ENCODE measurements at places on chromosomes 2 and 18. TPM values are rescaled to one million over a fixed set of nuclear protein-coding genes. Genes with fewer than 3 reads are reported as not detected.

- no peak for DNase-seq
These were observed 334.9 kb upstream of the THUMPD2 start for GRCh38 chr2:40113997-40114396.

EPHA4 gene
- 32.1 TPM for total RNA-seq

- no peak for DNase-seq
These were observed 12.7 kb downstream of the NCK2 start for GRCh38 chr2:105757433-105757832.

DNA sequence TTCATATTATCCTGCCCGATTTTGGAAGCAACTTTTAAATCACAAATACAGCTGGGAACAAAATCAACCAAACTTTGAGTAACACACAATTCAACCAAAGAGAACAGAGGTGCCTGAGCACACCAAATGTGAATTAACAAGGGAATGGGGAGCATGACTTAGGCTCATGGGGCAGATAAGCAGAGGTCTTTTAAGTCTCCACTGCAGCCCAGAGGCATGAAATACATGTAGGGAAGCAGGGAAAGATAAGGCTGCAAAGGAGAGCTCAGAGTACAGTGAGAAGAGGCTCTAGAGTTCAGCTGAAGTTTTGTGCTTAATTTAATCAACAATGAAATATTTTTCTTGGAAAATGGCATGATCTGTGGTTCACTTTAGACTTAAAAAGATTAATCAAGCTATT lies 49.0 kb downstream of the CYTIP start:
- DNase-seq = no peak

FRZB gene
- total RNA-seq = 71.4 TPM

GRCh38 chr2:11368059-11368572 lies 23.7 kb upstream of the ROCK2 start:
- peak; percentile 67 for DNase-seq

DNA sequence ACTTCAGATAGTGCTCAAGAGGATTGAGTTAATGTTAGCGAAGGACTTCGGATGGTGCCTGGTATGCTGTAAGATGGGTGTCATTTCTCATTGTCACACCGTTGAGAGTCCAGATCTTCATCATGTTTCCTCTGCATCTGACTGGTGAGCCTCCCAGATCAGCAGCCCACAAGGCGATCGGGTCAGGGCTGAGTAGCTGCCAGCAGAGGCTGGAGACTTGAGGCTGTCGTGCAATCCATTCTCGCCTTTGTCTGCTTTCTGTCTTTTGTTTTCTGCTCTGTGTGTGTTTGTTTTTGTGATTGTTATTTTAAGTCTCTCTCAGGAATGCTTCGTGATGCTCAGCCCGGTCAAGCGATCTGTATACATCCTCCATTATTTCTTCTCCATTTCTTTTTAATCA lies 95.8 kb downstream of the TGOLN2 start:
- no peak for DNase-seq

- DNase-seq = no peak
These were observed 8.6 kb downstream of the RUFY4 start for GRCh38 chr2:218077464-218078216.

REG3A gene
- 4.1 TPM for total RNA-seq

DNA sequence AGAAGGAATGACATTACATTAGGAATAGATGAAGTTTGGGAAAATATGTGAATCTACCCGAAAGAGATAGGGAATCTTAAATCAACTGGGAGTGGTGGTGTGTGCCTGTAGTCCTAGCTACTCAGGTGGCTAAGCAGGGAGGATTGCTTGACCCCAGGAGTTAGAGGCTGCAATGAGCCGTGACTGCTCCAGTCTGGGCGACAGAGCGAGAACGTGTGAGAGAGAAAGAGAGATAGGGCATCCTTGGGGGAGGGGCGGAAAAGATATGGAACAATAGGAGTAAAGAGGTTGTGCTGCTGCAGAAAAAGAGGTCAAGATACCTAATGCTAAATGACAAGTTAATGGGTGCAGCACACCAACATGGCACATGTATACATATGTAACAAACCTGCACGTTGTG lies 47.1 kb upstream of the ADAM23 start:
- no peak for DNase-seq

DNA sequence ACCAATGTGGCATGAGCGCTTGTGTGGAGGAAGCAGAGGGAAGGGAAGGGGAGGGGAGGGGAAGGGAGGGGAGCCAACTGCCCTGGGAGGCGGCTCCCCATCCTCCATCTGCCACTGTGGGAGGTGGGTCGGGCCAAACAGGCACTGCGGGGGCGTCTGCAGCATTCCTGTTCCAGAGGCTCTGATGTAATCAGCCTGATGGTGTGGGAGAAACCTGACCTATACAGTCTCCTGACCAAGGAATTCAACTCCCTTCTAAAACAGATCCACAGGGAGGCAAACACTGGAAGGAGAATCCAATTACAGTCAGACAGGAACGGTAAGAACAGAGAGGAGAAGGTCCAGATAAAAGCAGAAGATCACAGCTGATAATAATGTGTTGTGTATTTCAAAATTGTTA lies 88.8 kb downstream of the CD8B2 start:
- peak; percentile 83 for DNase-seq

DNA sequence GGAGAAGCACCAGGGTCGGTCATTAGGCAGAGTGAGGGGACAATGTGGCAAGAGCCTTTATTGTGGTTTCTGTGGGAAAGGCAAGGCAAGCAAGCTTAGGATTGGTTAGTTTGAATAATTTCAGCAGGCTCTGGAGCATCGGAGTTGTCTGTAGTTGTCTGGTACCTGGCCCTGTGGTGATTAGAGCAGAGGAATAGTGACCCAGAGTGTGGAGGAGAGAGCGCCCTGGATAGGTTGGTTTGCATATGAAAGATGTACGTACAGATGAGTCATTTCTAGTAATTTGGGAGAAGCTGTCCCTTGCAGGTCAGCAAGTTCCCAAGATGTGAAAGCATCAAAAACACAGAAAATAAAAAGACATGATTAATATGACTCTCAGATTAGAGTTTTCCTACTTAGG lies 383.1 kb upstream of the MEX3C start:
- DNase-seq = no peak

GRCh38 chr18:26405190-26405801 lies 143.1 kb downstream of the KCTD1 start:
- no peak for DNase-seq

- no peak for DNase-seq
These were observed 351.7 kb downstream of the RAD51AP2 start for GRCh38 chr2:17166506-17166905.

NBEAL1 gene
- total RNA-seq = 68.3 TPM

DNA sequence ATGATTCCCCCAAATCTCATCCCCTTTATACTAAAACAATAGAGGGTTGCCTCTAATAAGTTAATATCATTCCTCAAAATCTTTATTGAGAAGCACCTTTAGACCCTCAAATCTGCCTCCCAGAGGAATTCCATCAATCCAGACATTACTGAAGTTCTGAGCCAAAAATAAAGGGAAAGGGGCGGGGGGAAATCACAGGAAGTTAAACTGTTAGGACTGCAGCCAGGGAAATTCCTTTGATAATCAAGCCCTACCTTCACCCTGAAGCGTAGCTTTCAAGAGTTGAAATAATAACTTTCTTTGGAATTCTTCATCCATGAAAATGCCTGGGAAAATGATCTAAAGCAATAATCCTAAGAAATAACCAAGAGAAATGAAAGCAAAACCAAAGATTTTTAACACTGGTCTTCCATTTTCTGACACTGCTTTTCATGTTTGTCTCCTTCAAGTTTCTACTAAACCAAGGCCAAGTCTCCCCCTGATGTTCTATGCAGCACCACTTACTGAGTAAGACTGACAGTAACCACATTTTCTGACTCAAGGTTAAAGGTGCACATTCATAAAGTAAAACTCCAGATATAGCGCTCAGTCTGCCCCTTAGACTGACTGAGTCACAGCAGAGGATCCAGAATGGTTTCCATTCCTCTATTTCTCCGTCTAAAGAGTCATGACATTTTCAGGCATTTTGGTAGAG lies 78.2 kb downstream of the TCF4 start:
- no peak for DNase-seq

DNA sequence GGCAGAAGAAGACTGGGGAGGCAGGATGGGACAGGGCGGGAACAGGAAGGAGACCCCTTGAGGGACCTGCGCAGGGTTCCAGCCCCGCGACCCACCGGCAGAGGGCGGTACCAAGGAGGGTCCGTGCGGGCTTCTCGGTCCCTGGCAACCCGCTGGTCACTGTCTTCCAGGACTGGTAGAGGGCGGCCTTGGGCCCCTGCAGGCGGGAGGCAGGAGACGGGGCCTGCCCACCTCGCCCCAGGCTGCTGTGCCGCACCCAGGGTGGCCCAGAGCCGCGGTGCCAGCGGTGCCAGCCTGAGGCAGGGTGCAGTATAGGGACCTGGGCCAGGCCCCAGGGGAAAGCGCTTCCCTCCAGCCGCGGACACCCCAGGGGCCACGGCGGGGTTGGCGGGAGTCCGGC lies 34.5 kb downstream of the NEURL3 start:
- peak; percentile 80 for DNase-seq

CAPN14 gene
- 0.29 TPM for total RNA-seq

- DNase-seq = no peak
These were observed 32.3 kb downstream of the EML6 start for GRCh38 chr2:54755641-54756326.

SFTPB gene
- total RNA-seq = not detected

DNA sequence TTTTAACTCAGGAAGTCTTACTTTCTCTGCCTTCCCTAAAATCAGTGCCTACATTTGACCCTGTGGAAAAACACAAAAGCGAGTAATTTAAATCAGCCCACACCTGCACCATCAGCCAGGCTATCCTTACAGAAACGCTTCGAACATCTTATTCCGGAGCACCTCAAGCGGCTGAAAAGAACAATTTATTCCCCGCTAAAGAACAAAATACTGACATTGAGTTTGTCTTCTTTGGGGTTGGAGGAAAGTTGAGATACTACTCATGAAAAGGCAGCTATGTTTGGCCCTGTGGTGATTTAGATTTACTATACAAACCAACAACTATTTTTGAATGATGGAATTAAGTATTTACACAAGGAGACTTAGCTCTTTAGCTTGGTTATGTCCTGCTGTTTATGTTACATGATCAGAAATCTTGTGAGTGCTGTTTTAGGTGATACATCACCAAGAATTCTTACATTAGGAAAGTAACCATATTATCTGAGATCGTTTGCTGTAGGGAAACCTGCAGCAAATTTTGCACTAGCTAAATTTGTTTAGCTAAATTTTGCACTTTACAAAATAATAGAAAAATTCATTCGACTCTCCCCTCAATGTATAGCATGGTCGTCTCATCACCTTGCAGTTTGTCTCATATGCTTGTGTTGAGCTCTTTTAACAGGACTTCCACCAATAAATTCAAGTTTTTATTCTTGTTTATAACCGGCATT lies 158.8 kb upstream of the SIX2 start:
- DNase-seq = no peak

LNPK gene
- total RNA-seq = 40.7 TPM

DNA sequence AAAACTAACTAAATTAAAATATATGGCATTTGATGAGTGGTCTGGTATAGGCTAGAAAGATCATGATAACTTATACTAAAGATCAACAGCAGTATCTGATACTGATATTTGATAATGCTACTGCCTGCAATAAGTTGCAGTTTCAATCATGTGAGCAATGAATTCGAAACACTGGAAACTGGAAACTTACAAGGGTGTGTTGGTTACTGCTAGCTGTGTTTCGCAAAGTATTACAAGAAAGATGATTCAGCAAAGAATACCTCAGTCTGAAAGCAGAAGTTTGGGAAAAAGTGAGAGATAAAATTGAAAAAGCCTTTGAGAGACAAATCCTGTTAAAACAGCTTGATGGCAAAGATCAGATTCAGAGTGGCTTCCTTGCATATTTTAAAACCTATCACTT lies 294.5 kb downstream of the CCDC178 start:
- no peak for DNase-seq

- DNase-seq = no peak
These were observed 420.1 kb upstream of the ACVR2A start for GRCh38 chr2:147424766-147425165.

CIDEA gene
- total RNA-seq = 0.58 TPM

DNA sequence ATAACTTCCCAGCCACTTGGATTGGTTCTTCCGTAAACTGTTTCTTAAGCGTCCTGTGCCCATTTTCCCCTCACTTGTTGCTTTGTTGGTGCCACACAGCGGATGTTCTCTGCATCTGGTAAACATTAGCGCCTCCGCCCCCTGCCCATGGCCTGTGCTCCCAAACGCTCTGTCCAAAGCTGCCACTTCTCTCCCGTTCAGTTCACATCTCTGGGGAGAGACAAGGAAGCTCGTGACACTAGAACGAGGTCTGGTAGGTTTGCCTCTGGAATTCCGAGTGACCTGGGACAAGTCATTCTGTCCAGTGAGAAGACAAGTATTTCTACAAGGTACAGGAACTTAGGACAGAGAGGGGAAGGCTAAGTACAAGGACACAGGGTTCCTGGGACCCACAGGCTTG lies 9.4 kb downstream of the COPS9 start:
- peak; percentile 32 for DNase-seq
